Ovary (tissue), 10 donors: ENCODE measurements at places on chromosomes 1 and 21.

DNA sequence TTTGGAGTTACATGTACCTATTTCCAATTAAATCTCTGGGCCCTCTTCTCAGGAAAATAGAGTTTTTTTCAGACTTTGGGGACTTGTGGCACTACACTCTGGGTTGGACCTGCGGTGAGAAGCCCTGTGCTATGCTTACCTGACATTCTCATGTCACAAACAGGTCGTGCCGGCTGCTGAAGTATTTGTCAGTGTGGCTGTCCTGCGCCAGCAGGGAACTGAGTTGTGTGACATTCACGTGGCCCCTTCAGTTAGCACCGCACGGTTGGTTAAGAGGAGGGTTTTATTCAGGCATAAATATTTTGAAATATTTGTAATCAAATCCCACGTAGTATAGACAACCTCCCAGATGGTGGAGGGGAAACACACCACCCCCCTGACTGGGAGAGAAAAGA lies 6.3 kb upstream of the COL6A2 start:
- no peak for DNase-seq

GRCh38 chr1:191261111-191261510 lies 783.4 kb upstream of the BRINP3 start:
- no peak for DNase-seq

- no peak for DNase-seq
Observed at GRCh38 chr1:5983361-5984103, 8.7 kb downstream of the NPHP4 start.

DNA sequence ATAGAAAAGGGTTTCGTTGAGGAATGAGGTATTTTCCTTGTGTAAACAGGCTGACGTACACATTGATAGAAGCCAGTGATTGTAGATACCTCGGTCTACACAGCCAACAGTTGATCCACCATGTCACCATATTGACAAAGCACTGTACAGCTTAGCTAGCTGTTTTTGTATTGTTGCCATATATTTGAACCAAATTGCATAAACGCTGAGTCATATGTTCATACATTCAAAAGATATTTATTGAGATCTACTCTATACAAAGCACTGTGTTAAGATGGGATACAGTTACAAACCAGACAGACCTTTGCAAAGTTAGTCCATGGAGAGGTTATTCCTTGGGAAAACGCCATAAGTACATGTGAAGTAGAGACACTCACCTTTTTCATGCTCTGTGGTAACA lies 132.4 kb upstream of the ATP1B1 start:
- no peak for DNase-seq

DNA sequence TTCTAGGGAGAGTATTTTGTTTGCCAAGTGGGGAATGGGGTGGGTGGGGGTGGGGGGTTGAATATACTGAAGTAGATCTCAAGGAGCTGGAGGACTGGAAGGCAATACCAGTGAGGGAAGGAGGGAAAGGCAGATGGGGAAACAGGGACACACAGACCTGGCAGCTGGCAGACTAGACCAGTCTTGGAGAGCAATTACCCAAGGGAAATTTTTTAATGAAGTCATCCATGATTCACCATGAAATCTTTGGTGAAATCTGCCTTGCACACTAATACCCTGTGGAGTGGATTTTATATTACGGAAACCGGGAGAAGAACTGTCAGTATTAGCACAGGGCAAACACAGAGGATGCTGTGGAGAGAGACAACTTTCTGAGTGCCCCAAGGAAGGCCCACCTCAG lies 29.7 kb upstream of the MARK1 start:
- no peak for DNase-seq
